Mucosa of gallbladder (tissue), 1 donor: ENCODE measurements at places on chromosomes 1 and 21.

DNA sequence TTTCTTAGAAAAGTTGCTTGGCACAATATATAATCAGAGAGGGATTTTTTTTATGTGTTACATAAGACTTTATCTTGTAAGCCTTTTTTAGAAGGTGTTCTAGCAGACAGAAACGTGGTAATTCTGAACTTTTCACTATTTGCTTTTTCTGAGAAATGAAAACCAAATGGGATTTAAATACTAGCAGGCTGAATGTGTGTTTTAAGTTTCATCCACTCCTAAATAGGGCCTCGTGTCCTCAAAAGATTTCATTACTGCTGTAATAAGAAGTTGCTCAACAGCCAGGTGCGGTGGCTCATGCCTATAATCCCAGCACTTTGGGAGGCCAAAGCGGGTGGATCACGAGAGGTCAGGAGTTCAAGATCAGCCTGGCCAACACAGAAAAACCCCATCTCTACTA, 44.7 kb upstream of the FMO2 start:
- no peak for DNase-seq

DNA sequence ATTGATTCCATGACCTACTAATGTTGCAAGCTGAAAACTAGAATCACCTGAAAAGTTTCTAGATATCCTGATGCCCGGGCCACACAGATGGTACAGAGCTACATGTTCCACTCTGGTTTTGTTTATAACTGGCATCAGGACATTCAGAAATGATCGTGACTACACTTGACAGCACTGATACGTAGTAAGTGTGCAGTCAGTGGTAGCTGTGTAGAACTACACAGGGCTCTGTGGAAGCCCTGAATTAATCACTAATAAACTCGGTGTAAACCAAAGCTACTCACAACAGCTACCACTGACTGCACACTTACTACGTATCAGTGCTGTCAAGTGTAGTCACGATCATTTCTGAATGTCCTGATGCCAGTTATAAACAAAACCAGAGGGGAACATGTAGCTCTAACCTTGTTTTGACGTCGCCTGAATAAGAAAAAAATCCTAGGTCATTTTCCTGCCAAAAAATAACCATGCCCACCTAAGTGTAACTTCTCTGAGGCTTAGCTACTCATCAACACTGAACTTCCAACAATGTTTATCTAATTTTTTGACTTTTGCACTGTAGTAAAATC, 149.7 kb downstream of the TGFBR3 start:
- no peak for DNase-seq

GRCh38 chr1:234938135-234938534, 190.5 kb downstream of the TOMM20 start:
- no peak for DNase-seq

GRCh38 chr1:54565113-54565501, 17.1 kb downstream of the ACOT11 start:
- no peak for DNase-seq

DNA sequence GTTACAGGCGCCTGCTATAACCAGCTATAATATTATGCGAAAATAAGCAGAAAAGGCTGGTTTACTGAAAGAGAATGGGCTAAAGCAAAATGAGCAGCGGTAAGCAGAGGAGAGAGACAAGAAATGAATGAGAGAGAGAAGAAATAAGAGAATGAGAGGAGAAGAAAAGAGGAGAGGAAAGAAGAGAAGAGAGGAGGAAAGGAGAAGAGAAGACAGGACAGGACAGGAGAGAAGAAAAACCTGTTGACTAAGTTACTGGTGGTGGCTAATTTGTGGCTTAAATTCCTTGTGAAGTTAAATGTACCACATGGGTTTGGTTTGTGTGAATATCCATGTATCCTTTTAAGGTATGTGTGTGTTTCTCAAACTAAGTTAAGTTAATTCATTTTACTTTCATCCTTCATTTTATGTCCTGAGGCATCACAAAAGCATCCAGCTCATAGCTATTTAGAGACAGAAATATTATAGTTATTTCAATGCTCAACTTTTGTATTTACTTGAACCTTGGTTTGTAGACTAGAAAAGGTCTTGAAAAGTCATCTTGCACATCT, 3.1 kb upstream of the DDR2 start:
- DNase-seq: no peak

DNA sequence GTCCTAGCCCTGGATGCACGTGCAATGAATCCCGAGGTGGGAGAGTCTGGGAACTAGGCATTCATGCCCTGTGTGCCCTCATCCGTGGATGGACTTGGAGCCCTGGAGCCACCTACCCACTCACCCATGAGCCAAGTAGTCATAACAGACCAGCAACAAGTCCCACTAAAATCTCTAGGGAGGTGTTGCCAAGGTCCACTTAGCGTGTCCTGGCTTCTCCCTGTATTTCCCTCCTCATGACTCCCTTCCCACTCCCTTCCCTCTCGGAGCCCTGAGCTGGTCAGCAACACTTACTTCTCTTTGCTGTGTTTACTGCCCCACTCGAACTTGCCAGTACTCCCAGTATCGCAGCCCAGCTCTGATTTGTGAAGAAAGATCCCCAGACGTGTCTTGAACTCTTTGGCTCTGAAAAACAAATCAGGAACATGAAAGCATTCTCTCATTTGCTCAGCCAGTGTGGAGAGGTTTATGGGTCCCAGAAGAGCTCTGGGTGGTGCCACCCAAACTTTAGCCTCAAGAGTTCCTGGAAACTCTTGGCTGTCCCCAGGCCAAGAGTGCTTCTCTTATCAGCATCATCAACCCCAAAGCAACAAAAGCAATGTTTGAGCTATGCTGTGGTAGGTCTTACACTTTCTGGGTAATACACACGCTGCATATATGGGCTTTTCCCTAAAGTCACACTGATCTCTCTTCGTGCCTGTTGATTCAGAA, 1.1 kb downstream of the RGS16 start:
- no peak for DNase-seq

GRCh38 chr1:230025686-230026085, 41.4 kb upstream of the GALNT2 start:
- no peak for DNase-seq

- no peak for DNase-seq
Measured at GRCh38 chr1:223631473-223631872, 34.0 kb downstream of the CAPN8 start.

- no peak for DNase-seq
Measured at GRCh38 chr1:152836870-152837269, 5.8 kb upstream of the LCE6A start.

DNA sequence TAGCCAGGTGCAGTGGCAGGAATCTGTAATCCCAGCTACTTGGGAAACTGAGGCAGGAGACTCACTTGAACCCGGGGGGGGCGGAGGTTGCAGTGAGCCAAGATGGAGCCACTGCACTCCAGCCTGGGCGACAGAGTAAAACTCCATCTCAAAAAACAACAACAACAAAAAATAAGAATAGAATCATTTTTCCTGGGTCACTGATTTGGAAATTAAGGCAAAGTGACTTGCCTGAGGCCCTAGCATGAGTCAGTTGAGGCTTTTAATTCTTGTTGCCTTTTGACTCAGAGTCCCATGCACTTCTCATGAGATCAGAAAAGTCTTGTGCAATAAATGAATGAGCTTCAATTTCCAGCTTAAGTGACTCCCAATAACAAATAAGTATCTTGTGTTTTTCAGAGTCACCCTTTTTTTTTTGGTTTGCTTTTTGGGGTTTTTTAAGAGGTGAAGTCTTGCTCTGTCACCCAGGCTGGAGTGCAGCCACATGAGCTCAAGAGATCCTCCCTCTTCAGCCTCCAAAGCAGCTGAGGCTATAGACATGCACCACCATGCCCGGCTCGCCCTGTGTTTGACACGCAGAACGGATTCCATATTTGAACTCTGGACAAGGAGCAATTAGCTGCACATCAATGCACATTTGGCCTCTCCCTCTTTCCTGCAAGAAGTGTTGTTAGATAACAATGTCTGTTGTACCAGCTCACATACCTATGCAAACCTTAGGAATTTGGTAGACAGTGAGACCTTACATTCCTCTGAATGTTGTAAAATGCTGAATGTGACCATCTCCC, 3.4 kb upstream of the PLEKHM2 start:
- no peak for DNase-seq

DNA sequence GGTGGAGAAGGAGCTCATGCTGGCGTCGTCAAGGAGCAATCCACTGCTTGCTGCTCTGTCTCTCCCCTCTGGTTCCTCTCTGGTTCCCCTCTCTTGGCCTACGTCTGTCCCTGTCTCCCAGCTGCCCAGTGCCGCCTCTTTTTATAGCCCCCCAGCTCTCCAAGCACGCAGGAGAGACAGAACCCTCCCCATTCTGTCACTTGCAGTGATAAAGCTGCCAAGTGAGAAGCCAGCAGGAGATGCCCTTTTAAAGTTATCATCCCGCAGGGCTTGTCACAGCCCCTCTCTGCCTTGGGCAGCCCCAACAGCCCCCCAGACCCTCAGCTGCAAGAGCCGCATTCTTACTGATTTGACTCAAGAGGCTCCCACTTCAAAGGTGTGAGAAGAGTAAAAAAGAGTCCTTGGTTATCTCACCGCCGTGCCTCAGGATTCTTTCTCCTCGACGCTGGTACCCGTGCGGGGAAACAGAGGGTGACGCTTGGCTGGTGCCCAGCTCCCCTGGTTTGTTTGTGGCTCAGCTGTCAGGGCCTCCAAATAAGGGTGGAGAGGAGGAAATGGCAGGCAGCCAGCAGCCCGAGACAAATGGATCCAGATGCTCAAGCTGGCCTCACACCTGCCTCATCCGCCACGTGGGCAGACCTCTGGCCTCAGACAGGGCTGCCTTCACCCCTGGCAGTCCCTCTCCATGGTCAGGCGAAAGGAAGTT, at the start of gene NPPA:
NPPA (minus strand) TSS at position 117 of the 706 bp plus-strand sequence; CDS start at position 18, 99 bp downstream.
- no peak for DNase-seq

DNA sequence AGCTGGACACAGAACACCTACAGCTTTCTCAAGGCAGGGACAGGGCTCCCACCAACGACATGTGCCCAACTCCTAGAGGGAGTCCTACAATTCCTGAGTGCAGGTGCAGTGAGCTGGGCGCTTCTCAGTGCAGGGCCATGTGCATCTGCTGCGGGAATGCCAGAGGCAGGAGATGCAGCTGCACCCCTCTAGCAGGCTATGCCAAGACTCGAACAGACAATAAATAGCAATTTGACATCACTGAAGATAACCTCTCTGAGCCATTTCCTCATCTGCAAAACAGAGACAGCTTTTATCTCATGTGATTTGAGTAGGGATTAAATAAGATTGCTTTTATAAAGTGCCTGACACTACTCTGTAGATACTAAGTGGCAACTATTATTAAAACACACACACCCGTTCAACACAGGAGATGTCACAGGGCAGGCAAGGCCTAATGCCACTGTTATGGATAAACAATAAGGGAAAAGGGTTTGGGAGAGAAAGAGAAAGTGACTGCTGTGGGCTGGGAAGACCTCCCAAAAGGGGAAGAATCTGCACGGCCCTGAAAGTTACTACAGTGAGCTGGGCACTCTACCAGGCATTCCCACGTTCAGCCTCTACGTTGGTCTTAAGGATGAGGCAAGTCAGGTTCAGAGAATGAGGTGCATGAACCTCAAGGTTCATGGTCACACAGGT, 5.7 kb downstream of the SLC9A1 start:
- no peak for DNase-seq

DNA sequence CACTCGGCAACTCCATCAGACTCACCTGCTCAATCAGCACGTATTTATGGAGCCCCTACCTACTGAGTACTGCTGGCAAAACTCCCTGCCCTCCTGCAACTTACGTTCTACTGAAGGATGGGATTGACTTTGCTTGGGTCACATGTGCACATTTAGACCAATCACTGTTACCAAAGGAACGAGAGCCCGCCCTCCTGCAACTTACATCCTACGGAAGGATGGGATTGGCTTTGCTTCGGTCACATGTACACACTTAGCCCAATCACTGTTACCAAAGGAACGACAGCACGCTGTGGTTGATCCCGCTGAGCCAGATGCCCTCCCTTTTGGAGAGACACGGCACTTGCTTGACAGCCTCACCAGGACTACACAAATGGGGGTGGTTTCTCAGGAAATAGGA, 46.0 kb downstream of the UBIAD1 start:
- DNase-seq: no peak

DNA sequence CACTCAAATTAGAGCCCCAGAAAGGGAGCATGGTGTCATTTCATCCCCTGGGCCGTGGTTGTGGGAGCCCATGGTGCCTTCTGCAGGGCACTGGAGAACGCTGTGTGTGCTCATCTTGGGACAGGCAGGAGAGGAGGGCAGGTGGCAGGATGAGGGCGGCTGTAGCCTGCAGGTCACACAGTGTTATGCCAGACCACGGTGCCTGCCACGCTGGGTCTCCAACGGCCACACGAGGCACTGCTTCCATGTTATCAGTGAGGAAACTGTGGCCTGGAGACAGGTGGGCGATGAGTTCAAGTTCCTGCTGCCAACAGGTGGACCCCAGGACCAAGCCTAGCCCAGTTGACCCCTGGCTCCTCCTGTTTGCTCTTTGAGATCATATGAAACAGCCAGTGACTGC, 21.0 kb downstream of the ABCG1 start:
- no peak for DNase-seq

GRCh38 chr1:233105225-233105624, 154.8 kb downstream of the NTPCR start:
- DNase-seq: no peak

DNA sequence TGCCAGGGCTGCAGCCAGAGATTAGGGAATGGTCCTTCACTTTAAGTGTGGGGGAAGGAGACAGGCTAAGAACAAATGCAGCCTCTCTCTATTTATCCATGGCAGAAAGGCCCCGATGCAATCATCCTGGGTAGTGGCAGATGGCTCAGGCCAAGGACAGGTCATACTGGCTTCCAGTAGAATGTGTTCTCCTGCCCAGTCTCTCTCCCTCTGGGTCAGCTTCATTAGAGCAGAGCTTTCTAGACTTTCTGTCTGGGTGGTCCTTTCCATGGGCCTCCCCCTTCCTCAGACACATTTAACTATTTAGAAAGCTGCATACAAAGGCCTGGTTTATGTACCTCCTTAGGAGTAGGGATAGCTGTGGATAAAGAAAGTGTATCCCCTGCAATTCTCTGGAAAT, 4.8 kb upstream of the PTCH2 start:
- no peak for DNase-seq

DNA sequence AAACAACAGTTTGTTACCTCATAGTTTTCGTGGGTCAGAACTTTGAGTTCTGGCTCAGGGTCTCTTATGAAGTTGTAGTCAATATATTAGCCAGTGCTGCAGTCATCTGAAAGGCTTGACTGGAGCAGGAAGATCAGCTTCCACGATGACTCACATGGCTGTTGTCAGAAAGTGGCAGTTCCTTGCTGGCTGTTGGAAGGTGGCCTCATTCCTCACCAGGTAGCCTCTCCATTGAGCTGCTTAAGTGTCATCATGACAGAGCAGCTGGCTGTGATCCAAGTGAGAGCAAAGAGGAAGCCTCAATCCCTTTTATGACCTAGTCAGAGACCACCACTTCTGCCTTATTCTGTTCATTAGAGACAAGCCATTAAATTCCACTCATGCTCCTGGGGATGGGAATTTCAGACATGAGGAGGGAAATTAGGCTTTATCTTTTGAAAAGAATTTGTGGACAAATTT, 5.6 kb downstream of the OSBPL9 start:
- peak; percentile 62 for DNase-seq

DNA sequence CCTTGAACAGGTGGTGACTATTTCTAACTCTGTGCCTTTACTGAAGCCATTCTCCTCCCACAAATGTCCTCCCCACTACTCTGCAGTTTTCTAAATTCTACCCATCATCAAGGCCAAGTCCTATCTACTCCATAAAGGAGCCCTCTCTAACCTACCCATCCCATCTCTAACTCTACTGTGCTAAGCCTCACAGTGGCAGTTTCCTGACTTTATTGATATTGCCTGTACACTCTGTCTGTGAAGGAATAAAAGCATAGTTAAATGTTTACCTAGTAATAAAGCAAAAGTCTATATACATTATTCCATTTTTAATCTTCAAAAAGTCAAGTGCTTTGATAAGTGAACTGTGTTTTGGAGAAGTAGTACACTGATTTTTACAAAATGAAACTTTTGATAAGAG, 178.4 kb upstream of the HMCN1 start:
- no peak for DNase-seq

GRCh38 chr1:67579623-67580394, 105.2 kb upstream of the GADD45A start:
- no peak for DNase-seq
